ENCODE measurements at places on chromosomes 12 and 14.

- no peak for DNase-seq
These were observed 39.3 kb downstream of the LRTM2 start for GRCh38 chr12:1859643-1860042.

DNA sequence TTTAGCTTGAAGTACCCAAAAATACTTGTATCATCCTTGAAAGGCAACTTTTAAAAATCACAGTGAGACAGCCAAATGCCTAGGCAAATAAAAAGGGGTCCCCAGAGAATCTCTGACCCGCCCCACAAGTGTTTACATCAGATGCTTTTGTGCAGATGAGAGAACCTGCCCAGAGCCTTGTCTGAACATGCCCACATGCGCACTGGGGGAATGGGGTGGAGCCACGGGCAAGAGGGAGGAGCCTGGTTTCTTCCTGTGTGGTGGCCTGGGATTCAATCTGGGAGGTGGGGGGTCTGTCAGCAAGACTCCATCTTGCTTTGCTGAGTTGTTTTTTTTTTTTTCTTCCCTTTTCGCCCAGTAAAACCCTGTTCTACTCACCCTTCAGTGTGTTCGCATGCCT is 381.7 kb upstream of the CCDC196 start:
- no peak for DNase-seq

- DNase-seq: no peak
These were observed 539.8 kb downstream of the NRXN3 start for GRCh38 chr14:78709795-78710557.

DNA sequence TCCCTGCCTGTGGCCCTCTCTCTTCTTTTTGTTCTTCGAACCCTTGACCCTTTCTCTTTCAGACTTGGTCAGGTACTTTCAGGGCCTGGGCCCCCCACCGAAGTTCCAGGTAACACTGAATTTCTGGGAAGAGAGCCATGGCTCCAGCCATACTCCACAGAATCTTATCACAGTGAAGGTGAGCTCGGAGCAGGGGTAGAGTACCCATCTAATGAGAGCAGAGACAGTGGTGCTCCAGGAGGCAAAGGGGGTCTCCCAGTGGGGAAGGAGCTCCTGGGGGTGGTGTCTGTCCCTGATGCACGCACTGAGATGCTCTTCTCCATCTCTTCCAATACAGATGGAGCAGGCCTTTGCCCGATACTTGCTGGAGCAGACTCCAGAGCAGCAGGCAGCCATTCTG is 4.7 kb downstream of the IRF9 start:
- DNase-seq: no peak

GRCh38 chr12:120496413-120497340 is 764 bp downstream of the DYNLL1 start:
- DNase-seq: peak; percentile 53

DNA sequence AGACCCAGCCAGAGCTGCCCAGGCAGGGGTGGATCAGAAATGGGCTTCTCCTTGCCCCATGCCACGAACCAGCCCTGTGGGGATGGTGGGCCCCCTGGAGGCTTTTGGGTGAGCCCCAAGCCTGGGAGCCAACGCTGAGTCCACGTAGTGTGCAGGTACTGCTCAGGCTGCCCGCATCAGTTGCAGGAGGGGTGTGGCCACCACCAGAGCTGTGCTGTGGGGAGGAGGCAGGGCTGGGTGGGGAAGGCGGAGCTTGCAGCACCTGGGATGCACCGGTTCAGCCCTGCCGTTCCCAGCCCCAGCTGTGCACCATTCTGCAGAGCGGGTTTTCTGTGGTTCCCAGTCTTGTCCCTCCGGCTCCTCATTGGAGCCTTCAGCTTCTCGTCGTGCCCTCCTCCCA is 36.3 kb downstream of the IL31 start:
- DNase-seq: no peak

- no peak for DNase-seq
These were observed 224.3 kb upstream of the DCN start for GRCh38 chr12:91406920-91407341.

GRCh38 chr14:99597911-99598600 is 6.0 kb downstream of the CCDC85C start:
- no peak for DNase-seq

GRCh38 chr14:53011053-53011462 is 60.2 kb upstream of the FERMT2 start:
- DNase-seq: no peak

DNA sequence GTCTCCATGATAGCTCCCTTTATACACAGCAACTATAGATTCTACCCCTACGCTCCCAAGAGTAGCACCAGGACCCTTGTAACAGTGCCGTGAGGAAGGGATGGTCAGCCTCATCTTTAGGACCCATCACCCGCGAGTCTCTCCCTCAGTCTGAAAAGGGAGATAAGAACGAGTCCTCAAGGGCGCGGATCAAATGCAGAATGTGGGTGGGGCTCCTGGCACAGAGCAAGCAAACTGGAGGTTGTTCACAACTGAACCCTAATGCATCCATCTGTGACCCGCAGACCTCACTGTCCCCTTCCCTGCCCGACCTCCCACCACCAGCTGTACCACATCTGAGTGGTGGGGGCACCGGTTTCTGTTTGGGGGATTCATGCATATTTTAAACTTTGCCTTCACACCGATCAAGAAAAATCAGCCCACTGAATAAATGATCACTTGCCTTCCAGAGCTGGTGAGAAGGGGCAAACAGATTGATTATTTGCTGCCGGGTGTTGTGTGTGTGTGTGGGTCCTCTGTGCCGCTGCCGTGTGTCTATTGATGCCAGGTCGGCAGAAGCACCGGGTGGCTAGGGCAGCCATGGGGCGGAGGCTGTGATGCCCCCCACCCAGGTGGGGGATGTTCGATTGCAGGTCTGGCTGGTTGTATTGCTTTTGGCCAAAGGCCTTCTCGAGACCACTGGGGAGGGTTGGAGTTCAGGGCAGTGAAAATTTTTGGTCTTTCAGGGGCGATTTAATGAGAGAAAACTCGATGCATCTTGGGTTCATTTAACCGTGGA is 35.7 kb upstream of the BEGAIN start:
- DNase-seq: no peak

Data from CD4-positive, alpha-beta T cell (primary cell).